ENCODE measurements at places on chromosomes 2 and 18.

DNA sequence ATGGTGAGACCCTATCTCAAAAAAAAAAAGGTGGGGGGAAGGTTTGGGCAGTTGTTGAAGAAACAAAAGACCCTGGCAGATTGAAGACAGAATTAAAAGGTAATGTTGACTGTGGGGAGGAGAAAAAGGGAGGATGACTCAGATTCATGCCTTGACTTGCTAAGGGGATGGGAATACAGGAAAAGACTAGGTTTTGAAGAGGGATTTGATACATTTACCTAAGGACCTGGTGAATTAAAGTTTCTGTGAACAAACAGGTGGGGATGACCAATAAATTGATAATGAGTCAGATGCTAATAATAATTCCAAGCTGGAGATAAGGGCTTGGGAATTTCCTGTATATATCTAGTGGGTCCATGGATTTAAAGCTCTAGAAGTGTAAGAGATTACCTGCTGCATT lies 27.6 kb downstream of the TTR start:
- no peak for DNase-seq

DNA sequence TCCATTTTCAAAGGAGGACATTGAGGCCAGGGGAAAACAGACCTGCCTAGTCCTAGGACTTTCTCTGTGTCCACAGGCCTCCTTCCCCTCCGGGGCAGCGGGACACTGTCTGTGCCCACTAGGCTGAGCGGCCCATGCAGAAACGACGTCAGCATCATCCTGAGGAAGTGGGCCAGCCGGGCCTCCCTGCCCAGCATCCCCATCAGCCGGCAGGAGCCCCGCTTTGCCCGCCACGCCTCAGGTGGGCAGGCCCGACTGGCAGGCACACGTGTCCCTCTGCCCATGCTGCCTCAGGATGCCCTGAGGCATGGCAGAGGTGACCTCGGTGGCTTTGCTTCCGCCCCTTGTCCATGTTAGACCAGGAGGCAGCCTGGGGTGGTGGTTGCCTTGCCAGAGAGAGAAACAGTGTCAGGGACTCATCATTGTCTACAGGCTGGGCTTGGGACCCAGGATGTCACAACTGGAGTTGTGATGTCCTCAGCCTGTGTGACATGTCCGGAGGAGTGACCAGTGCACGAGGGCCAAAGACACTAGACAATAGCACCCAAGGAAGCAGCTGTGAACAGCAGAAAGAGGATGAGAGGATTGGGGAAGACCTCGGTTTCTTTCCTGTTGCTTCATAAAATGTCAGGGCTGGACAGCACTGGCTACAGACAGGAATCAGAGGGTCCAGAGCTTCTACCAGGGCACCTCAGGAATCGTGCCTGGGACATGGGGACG lies 36.8 kb downstream of the TOGARAM2 start:
- no peak for DNase-seq

- DNase-seq = no peak
Observed at GRCh38 chr2:111696226-111696625, 187.8 kb downstream of the ANAPC1 start.

DNA sequence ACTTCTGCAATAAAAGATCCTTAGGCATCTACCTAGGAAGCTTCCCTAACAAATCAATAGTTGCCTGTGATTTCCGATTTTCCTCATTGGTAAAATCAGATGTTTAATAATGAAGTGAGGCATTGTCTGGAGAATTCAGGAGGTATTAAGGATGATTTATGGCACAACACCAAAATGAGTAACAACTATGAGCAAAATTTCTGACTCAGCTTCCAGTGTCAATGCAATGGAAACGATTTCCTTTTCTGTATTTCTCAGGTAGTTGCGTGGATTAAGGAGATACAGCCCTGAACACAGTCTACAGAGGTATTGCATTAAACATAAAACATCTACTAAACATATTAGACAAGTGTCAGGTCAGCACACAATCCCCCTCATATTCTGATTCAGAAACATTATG lies 99.5 kb downstream of the EPB41L3 start:
- no peak for DNase-seq

DNA sequence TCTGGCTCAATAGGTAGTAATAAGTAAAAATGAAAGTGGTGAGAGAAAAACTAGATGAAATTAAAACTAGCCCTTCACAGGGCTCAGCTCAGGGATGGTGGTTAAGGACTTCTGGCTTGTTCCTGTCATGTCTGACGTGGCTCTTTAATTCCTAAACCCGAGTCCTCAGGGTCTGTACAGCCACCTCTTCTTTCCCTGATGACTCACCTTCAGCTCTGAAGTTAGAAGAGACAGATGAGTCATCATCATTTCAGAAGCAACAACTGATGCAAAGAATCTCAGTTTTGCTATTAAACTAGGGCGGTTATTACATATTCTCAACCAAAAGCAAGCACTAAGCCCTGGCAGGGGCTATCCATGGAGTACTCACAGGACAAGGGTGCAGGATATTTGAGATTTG lies 24.0 kb upstream of the ITGB6 start:
- DNase-seq = peak; percentile 97

DNA sequence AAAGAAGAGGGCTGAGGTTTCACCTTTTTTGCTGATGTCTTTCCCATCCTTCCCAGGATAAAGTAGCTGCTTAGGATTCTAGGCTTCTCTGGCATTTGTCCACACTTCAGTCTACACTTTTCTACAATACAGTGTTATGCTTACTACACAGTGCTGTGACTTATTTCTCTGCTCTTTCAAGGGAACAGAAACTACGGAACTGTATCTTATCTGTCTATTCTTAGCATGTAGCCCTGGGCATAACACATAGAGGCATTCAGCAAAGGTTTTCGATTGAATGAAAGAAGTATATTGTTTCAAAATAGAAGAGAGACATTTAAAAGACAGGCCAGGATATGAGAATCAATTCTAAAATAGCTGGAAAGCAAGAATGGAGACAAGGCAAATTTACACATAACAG lies 110.9 kb downstream of the ARHGEF33 start:
- no peak for DNase-seq

GRCh38 chr2:172510548-172510947 lies 45.3 kb upstream of the PDK1 start:
- DNase-seq = no peak

DNA sequence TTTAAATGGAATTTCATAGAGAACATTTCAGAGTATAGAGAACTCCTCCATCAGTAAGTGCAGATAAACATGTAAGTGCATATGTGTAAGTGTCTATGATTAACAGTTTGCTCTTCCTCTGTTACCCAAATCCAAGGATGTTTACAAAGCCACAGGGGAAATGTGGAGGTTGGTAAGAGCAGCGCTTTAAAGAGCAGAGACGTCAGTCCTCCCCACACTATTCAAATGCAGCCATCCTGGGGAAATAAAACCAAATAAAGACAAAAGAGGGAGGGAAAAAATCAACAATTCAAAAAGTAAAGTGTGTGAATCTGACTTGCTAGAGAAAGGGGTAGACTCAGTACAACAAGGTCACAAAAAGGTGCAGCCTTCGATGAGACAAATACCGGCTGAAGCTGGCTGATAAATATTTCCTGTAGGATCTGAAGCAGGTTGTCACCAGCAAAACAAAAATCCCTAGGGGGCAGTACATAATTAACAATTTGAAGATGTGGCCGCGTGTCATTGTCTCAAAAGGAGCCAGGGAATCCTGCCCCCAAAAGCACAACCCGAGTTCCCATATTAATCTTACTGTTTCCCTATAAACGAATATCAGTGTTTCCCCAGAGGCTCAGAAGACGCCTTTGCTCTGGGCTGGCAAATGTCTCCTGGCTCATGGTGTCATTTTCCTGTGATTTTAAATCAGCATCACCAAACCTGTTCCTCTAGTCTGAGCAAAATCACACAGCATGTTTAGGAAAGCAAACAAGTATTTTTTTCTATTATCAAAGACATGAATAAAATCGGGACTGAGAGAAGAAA lies 216.5 kb downstream of the CDCA7 start:
- no peak for DNase-seq

DNA sequence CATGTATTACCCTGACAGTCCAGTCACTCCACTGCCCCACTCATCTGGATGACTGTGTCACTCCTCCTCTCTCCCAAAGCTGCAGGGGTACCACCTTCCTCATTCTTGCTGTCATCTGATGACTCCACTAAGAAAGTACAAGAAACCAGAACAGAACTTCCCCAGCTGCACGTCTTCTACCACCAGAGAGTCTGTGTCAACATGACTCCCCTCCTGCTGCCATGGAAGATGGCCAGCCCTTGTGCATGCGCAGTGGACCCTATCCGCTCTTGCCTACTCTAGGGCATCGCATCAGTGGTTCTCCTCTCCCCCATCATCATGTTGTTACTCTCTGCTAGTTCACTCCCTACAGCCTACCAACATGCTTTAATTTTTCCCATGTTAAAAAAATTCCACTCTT lies 14.5 kb upstream of the ST8SIA3 start:
- no peak for DNase-seq

DNA sequence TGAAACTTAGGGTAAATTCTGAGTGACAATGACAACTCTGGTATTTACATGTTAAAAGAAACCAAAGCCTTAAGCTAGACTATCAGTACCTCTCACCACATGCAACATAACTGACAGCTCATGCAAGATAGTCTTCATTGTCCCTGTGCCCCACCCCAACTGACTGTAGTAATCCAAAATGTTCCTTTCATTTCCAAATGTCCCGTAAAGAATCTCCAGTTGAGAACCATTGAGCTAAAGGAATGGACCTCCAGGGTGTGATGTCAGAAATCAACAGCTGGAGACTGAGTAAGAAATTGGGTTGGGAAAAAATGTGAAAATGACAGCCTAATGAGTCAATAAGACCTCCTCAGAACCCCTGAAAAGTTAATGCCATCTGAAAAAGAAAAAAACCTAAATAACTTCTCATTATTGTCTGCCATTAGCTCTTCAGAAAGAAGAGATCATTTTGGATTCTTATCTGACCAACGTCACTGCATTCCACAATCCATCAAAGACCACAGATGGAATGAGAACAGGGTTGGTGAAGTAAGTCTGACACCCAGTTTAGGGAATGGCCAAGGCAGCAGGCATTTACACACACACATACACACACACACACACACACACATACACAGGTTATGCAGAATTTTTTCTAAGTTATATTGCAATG lies 51.7 kb upstream of the ACVR2A start:
- no peak for DNase-seq

- no peak for DNase-seq
Observed at GRCh38 chr2:85997017-85997970, 108.4 kb downstream of the POLR1A start.

DNA sequence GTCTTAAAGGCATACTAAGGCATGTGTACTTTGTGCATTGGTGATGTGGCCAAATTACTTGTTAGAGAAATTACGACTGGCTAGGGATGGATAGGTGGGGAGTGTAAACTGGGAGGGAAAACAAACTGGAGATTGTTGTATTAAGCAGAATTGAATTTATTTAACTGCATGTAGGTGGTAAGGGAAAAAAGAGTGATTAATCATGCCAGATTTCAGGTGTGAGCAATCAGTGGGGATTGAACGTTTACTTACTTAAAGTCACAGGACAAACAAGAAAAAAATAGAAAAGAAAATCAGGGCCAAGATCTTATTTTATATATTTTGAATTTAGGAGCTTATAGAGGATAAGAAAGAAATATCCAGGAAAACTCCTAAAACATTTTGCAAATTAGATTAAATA lies 88.6 kb downstream of the GULP1 start:
- no peak for DNase-seq

- DNase-seq = peak; percentile 32
Observed at GRCh38 chr2:79219383-79219988, 59.9 kb upstream of the REG3A start.

GRCh38 chr2:195542067-195542466 lies 115.0 kb upstream of the SLC39A10 start:
- no peak for DNase-seq

Measured in epithelial cell of proximal tubule (primary cell).